ENCODE measurements at places on chromosomes 6 and 20.

DNA sequence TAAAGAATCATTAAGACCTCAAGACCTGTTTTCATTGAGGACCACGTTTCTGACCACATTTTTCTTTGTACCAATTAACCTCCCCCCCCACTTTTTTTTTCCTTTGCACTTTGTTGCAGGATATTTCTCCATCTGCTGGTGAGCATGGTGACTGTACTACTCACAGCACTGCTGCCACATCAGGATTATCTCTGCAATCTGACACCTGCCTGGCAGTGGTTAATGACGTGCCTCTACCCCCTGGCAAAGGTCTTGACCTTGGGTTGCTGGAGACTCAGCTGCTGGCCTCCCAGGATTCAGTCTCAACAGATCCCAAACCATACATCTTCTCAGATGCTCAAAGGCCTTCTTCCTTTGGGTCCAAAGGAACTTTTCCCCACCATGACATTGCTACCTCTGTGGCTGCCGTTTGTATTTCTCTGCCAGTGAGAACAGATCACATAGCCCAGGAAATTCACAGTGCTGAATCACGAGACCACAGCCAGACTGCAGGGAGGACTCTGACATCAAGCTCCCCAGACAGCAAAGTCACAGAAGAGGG lies 46.6 kb upstream of the EDN3 start:
- DNase-seq = peak; percentile 50

- no peak for DNase-seq
Observed at GRCh38 chr6:5930143-5930770, 76.5 kb downstream of the NRN1 start.

DNA sequence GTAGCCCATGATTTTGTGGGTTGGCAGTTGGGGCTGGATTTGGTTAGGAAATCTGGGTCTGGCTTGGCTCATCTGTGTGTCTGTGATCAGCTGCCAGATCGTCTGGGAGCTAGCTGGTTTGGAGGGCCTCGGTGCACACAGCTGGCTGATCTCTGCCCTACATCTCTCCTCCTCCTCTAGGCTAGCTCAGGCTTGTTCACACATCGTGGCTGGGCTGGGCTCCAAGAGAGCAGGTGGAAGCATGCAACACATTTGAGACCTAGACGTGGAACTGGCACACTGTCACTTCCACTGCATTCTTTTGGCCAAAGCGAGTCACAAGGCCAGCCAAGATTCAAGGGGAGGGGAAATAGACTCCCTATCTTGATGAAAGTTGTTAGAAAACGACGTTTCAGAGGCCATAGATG lies 15.9 kb downstream of the NDUFAF5 start:
- no peak for DNase-seq

GRCh38 chr6:87699576-87699975 lies 2.5 kb downstream of the AKIRIN2 start:
- DNase-seq = no peak

DNA sequence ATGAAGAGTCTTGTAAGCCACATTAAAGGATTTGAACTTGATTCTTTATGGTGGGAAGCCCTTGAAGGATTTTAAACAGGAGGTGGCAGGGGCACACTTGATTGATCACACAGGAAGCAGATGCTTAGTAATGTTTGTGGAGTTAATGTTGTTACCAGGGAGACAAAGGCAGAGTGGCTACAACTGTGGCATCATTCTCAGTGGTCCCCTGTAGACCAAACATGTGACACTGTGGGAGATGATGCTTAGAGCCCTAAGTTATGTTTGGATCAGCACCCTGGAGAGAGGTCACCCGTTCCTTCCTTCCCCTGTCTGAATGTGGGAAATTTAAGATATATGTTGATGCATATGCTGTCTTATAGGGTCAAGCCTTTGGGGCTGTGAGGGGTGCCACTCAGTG lies 53.2 kb downstream of the EIF2S2 start:
- DNase-seq = peak; percentile 57

DNA sequence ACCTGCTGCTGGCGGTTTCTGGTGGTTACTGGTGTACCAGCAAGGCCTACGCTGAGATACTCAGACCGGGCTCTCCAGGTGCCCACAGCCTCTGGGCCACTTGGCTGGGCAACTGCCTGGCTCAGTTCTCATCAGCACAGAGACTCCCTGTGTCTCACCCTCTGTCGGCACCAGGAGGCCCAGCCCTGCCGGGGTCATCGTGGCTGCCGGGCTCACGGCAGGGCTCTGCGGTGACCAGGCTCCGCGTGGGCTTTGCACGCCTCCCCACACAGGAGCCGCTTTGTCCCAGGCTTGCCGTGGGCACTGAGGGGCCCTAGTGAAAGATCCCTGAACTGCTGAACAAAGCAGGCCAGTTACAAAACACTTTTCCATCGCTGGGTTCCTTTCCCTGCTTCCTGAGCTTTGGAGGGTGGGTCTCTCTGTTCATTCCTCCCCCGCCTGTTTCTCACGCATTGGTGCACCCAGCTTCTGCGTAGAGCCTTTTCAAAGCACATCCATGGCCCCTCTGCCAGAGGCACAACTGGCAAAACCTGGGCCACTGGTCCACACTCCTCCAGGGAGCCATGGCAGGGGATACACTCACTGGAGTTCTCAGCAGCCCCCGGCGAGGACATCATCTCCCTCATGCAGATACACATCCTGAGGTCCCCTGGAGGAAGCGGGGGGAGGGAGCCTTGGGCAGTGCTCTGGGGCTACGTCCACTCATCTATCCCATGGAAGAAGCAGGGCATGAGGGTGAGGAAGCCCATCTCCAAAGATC lies 117.0 kb downstream of the NFATC2 start:
- DNase-seq = no peak

DNA sequence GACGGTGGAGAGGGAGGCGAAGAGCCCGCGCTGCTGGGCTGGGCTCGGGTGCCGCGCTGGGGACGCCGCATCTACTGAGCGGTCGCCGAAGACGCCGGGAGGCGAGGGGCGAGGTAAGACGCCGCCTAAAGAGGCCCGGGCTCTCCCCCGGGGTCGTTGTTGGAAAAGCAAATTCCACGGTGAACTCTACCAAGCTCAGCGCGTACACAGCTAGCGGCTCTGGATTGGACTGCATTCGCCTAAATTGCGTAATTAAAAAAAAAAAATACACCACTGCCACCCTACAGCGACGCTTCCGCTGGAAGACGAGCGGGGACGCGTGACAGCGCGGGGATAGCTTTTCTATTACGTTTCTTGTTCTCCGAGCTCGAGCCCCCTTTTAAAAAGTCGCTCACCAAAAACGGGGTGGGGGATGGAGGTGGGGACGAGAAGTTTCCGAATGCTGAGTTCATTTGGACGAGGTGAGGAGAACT lies 92.0 kb upstream of the PRDM1 start:
- DNase-seq = peak; percentile 66

GRCh38 chr6:85866370-85866730 lies 223.7 kb upstream of the SYNCRIP start:
- no peak for DNase-seq

GRCh38 chr6:129969064-129969463 lies 49.3 kb upstream of the L3MBTL3 start:
- DNase-seq = no peak

- DNase-seq = no peak
Observed at GRCh38 chr20:31608251-31608945, 3.3 kb downstream of the ID1 start.

GRCh38 chr6:33288141-33288920 lies 708 bp downstream of the WDR46 start:
- no peak for DNase-seq

DNA sequence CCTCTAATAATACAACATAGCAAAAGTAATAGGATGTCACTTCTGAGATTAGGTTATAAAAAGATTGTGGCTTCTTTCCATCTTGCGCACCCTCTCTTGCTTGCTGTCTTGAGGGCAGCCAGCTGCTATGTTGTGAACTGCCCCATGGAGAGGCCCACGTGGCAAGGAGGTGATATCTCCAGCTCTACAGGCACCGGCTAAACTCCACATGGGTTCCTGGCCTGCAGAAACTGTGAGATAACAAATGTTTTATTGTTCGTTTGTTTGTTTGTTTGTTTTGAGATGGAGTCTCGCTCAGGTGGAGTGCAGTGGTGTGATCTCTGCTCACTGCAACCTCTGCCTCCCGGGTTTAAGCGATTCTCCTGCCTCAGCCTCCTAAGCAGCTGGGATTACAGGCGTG lies 38.0 kb downstream of the CD40 start:
- DNase-seq = no peak

DNA sequence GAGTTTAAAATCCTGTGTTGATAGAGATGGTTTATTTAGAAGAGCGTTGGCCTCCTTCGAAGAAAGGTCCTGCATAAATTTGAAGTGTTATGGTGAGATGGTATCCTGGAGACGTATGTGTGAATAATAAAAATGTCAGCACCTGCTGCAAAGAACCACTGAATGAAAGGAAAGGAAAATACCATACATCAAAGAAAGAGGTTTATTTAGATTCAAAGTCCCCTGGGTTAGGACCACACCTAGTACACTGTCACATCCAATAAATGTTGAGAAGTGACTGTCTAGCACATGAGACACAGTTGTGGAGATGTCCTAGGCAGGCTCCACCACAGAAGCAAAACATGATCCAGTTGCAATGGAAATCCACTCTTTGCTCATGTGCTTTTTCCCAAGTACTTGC lies 214.7 kb downstream of the PAX1 start:
- DNase-seq = no peak

- DNase-seq = no peak
Observed at GRCh38 chr6:56914798-56915658, 39.9 kb upstream of the BEND6 start.

DNA sequence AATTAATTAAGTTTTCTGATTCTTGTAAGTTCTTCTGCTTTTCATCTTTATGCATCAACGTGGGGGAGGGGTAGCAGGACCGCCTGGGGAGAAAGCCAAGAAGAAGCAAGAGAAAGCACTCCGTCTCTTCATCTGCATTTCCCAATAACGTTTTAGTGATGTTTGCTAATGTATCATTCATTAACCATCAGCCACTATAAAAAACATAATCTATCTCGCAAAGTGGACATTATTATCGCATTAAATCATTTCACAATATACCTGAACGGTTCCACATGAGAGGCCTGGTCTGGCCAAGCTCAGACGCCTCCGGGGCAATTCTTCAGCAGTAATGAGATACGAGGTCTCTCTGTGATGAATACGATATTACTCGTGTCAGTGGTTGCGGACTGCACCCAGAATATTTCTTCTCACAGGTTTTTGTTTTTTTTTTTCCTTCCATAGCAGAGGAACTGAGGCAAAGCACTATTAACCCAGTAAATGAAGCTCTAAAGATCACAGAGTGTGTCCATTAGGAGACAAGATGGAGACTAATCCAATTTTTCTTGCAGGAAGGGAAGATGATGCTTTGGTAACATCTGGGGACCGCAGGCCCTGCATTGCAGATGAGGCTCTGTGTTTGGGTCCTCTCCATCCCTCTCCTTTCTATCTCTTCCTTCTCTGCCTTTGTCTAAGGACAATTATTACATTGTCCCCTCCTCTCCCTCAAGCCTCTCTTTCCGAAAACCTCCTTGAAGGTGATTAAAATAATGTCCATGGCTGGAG lies 156.1 kb downstream of the SLC35B3 start:
- no peak for DNase-seq

DNA sequence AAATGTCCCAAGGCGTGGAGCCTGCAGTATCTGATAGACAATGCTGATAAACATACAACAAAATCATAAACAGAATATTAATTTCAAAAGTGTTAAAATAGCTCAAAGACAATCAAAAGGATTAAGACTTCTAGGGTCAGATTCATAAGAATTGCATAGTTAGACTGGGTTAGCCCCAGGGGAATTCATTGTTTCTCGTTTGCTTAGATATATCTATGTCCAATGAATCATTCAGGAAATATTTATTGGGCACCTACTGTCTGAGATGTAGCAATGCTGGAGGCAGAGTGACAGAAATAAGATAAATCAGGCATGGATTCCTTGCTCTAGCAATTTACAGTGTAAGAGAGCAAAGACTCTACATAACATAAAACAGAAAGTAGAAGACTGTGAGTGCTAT lies 124.4 kb upstream of the PRL start:
- DNase-seq = no peak

- DNase-seq = no peak
Observed at GRCh38 chr6:158503222-158503621, 56.7 kb upstream of the TMEM181 start.

- DNase-seq = no peak
Observed at GRCh38 chr6:110554966-110555460, 78.6 kb upstream of the SLC22A16 start.

DNA sequence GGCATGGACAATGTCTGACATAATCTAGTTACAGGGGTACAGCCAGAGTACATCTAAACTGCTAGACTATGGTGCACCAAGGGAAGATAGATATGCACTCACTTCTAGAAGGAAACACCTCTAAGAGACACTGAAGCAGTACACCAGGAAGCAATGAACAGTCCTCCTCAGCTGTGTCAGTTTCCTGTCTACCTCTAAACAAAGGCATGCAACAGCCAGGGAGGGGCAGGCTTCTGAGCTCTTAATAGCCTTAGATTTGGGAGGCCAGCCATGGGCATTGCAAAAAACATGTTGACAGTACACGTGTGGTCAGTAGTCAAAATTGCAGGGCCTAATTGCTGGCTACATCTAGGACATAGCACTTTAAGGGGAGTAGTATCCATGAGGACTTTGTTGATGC lies 21.4 kb downstream of the CRYBG1 start:
- DNase-seq = no peak

DNA sequence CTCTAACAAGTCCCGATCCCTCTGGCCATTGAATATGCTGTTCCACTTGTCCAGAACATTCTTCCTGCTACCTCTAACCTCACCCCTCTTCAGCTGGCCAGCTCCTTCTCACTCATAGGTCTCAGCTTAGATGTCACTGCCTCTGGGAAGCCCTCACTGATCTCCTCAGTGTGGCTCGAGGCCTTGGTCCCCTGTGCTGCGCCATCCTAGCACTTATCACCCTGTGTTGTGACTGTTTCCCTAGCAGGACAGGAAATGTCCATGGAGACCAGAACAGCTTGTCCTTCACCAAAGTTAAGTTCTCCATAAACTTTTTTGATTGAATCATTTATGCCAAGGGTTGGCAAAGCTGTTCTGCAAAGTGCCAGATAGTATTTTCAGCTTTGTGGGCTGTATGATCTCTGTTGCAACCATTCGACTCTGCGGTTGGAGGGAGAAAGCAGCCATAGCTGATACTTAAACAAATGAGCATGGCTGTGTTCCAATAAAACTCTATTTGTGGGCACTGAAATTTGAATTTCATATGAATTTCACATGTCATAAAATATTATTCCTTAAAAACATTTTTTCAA lies 6.5 kb upstream of the BNIP5 start:
- DNase-seq = no peak

- DNase-seq = no peak
Observed at GRCh38 chr6:22343864-22344263, 47.0 kb upstream of the PRL start.
